Right atrium auricular region (tissue), 2 donors: ENCODE measurements at places on chromosomes 5 and 9. TPM values are rescaled to one million over a fixed set of nuclear protein-coding genes. Genes with fewer than 3 reads are reported as not detected.

Gene IFNE
- total RNA-seq = not detected

Gene TLX3
- not detected for total RNA-seq

Gene CCL28
- 0.30 TPM for total RNA-seq

Gene SH3PXD2B
- total RNA-seq = 13.9 TPM

Gene NDST1
- total RNA-seq = 91.8 TPM

Gene SPAAR
- 6.3 TPM for total RNA-seq

Gene SCGB3A1
- not detected for total RNA-seq

Gene FANCG
- 0.89 TPM for total RNA-seq

Gene ANAPC2
- total RNA-seq = 12.1 TPM

Gene IFNA13
- not detected for total RNA-seq

Gene INSYN2B
- total RNA-seq = 0.75 TPM

DNA sequence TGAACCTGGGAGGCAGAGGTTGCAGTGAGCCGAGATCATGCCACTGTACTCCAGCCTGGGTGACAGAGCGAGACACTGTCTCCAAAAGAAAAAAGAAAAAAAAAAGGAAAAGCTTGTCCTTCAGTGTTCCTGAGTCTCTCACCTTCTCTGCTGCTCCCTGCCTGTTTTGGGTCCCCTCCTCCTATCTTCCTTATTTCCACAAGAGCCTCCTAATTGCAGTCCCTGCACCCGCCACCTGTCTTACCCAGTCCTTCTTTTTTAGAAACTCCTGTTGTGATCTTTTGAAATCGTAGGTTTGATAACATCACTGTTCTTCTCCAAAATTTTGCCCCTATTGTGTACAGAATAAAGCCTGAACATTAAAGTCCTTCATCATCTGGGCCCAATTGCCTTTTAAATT, 234.9 kb downstream of the SH3GL2 start:
- DNase-seq = no peak

DNA sequence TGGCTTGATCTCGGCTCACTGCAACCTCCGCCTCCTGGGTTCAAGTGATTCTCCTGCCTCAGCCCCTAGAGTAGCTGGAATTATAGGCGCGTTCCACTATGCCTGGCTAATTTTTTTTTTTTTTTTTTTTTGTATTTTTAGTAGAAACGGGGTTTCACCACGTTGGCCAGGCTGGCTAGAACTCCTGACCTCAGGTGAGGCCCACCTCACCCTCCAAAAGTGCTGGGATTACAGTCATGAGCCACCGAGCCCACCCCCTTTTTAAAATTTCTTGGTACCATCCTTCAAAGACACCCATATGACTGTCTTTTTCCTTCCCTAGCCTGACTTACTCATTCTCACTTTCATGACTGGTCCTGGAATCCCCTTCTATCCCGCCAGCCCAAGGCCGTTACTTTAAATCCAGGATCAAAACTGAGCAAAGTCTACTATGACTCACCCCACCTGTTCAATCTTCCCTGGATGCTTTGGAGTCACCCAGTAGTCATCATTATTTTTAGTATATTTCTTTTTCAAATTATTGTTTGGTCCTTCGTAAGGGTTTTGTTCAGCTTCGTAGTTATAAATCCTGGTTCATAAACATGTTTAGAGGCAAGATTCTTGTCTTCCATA, 1.2 kb upstream of the TBCA start:
- DNase-seq = no peak

DNA sequence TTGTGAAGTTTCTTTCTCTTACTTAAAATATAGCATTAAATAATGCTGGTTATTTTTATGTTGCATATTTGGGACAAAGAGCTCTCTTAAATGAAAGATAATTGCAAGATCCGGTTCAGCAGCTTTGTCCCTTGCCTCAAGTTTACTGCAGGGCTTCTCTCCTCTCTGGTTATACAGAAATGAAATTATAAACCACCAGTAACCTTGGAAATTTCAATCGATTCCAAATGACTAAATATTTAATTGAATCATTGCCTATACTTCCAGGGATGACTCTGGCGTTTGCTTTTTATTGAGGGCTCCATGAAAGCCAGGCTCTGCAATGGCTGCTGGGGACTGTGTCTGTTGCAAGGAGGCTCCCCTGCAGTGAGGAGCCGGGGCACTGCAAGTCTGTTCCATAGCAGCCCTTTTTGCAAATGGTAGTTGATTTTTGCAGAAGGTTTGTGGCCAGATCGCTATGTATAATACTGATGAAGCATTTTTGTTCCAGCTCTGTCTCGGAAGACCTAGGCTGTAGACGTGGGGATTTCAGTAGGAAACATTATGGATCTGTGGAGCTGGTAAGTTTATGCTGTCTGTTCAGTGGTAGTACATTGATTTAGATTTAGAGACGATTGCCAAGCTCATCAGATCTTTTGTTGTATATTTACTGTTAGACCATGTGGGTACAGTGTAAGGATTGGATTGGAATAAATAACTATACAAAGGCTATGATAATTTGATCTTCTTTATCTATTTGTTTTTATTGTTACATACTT, at the start of gene GARNL3:
Gene GARNL3 (plus strand): TSS at position 313 of the 758 bp plus-strand sequence. CDS start 104 bp downstream, at position 417.
- no peak for DNase-seq

DNA sequence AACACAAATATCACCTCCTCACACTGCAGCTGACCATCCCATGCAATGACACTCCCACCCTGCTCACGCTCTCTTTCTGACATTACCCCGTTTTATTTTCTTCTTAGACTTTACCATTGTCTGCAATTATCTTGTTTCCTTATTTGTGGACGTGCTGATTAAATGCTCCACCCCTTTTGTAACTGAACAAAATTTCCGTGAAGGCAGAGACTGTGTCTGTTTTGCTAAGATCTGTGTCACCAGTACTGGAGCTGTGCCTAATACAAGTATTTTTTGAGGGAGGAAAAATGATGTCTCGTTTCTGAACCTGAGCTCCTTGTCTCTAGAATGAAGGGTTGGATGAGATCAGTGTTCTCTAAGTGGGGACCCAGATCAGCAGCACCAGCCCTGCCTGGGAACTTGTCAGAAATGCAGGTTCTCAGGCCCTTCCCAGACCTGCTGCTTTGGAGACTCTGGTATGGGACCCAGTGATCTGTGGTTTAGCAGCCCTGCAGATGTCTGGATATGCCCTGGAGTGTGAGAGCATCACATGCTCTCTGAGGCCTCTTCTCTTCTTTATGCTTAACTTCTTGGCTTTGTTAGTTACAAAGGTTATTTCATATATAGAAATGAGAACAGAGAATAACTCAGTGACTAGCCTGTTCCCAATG, 181.7 kb upstream of the GAS1 start:
- no peak for DNase-seq

DNA sequence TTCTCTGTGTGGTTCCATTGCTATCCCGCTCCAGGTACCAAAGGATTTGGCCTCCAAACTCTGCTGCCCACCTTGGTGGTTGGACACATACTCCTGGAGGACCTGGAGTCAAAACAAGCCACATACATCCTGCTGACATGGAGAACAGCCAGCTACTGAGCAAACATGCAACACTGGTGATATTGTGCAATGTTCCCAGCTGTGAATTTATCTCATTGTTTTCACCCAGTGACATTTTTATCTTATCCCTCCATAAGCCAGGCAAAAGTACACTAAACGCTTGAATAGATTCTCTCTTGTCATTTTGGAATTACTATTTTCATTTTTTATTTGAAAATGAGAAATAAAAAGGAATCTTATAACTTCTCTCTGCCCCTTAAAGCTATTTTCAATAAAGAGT, 11.1 kb upstream of the CTSL start:
- DNase-seq = peak; percentile 73

DNA sequence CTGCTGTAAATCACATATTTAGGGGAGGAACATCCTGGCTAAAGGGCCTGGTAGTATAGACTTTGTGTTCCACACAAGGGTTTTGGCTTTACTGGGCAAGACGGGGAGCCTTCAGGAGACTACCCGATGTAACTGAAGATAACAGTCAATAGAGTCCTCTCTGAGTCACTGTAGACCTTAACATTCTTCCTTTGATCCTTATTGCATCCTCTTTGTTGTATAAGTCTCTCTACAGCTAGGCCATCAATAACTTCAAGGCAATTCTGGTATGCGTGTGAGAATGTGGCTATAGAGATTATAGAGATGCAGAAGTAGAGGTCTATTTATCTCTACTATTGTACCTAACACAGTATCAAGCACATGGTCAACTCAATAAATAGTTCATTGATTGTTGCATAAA, 67.3 kb upstream of the STK32A start:
- DNase-seq = no peak

- DNase-seq = no peak
These were observed 57.5 kb downstream of the COL23A1 start for GRCh38 chr5:178532666-178533065.

GRCh38 chr5:154403234-154403633, 42.6 kb upstream of the SAP30L start:
- DNase-seq = no peak

DNA sequence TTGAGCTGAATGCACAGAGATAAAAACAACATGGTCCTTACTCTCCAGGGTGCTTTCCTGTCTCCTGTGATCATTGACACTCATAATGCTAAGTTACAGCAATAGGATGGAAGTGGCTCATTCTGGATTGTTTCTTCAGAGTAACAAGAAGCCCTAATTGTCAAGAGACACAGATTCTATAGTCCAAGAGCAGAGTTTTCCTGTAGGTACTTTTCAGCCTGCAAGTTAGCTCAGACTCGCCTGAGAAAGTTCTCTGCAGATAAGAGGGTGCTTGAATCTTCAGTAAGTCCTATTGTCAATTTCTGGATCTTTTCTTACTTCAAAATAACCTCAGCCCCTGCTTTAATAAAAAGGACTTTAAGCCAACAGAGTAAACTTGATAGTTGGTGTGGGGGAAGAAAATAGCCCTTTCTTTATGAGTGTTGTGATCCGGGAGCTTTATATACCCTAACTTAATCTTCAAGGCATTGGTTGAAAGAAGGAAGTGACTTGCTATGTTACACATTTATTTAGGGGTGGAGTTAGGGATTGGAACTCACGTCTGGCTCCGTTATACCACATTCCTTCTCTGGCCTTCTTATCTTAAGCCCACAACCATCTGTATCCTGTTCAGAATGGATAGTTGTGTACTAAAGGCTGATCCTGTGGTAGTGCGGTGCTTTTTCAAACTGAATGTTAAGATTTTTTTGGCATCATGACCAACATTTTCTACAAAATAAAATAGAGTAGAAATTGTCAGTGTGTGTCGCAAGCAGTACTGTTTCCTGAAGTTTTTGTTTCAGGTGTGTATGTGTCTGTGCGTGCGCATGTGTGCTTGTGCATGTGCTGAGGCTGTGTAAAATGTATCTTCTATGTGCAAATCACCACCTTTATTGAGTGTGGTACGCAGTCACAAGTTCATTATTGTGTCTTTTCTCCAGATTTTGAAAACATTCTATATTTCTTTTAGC, 173.9 kb downstream of the WDR70 start:
- DNase-seq = no peak

DNA sequence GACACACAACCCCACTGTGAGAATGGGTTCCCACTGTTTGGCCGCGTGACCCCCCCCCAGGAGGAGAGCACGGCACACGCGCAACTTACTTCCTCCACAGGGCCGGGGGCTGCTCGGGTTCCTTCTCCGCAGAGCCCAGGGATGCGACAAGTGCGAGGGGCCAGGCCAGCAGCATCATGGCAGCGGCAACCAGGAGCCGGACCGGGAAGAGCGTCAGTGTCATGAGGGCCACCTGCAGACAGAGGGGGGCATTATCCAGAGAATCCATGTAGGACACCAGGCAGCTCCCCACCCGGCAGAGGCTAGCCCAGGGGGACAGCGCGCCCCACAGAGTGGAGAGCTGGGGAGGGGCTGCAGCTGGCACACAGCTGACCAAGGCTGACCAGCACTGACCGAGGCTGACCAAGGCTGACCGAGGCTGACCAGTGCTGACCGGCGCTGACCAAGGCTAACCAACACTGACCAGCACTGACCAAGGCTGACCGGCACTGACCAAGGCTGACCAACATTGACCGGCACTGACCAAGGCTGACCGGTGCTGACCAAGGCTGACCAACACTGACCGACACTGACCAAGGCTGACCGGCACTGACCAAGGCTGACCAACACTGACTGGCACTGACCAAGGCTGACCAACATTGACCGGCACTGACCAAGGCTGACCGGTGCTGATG, 22.3 kb downstream of the LPCAT1 start:
- no peak for DNase-seq

DNA sequence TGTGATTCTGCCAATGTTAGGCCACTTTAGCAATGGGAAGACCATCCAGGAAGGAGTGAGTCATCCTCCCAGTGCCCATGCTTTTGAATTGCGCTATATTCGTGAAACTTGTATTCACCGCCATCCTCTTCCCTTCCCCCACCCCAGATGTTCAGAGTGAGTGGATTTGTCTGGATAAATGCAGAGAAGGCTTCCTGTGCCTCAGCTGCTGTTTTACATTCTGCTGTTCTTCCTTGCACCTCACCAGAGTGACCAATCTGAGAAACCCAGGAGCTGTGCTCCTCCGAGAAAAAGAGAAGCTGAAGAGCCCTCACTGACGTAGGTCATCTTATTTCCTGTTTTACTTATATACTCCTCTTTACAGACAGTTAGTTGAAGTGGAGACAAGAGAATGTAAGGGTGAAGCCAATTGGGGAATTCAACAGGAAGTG, 24.6 kb upstream of the SVEP1 start:
- DNase-seq = no peak

GRCh38 chr9:110116543-110116885, 91.4 kb downstream of the C9orf152 start:
- DNase-seq = no peak

GRCh38 chr9:124342776-124343485, 72.3 kb downstream of the PSMB7 start:
- peak; percentile 69 for DNase-seq

GRCh38 chr9:134204041-134204440, 39.7 kb upstream of the RNU6ATAC start:
- no peak for DNase-seq

GRCh38 chr5:54341971-54342370, 31.6 kb upstream of the ARL15 start:
- DNase-seq = no peak

DNA sequence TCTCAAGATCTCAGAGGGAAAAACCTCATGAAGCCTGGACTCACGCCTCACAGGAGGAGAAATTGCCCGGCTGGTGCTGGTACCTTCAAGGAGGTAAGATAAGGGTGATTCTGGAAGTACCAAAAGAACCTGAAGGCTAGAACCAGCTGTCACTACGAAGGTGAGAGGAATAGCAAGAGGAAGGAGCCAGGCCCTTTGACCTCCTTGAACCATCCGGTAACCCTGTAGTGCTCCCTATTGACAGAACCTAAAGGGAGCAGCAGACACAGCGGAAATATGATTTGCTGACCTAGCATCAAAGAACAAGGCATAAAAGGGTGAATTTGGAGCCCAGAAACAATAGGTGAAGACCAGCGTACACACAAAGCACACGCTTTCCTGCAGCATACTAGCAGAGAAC, 92.2 kb downstream of the DOCK8 start:
- DNase-seq = no peak

- no peak for DNase-seq
These were observed 30.0 kb upstream of the PPP1R2B start for GRCh38 chr5:156819967-156820581.

DNA sequence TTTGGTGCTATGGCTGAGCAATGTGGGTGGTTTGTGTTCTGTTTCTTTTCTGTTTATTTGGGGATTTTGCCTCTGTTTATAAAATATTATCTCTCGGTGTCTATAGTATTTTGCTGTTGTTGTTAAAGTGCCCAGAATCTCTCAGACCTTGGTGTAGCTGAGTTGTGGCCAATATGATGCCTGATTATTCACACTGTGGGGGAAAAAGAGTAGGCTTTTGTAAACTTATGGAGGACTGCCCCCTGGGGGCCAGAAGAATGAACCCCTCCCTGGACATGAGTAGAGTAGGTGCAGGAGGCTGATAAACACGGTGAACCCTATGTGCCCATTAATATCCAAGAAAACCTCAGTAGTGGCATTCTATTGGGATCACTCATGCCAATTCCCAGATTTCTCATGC, 49.0 kb upstream of the DPYSL3 start:
- no peak for DNase-seq

- peak; percentile 63 for DNase-seq
These were observed 66.5 kb upstream of the HSPA9 start for GRCh38 chr5:138641547-138642298.
